ENCODE measurements at places on chromosomes 3 and 15. TPM values are rescaled to one million over a fixed set of nuclear protein-coding genes. Genes with fewer than 3 reads are reported as not detected.

The HIGD2B gene
- total RNA-seq, result 0.21 TPM

The PP2D1 gene
- total RNA-seq, result not detected

The ENTPD3 gene
- total RNA-seq, result not detected

The C3orf20 gene
- total RNA-seq, result not detected

The CDC25A gene
- total RNA-seq, result 12.8 TPM

GRCh38 chr15:83604549-83604948 is 49.4 kb upstream of the ADAMTSL3 start:
- no peaks in the 10 kb centered on the region for H3K36me3 ChIP-seq
- H3K4me1 ChIP-seq, result no peaks in the 10 kb centered on the region
- H3K4me3 ChIP-seq, result no peak overlapping the region
- DNase-seq, result no peak

GRCh38 chr3:68931406-68932149 is 769 bp downstream of the TAFA4 start:
- no peak overlapping the region for H3K27ac ChIP-seq
- H3K27me3 ChIP-seq, result peaks cover 25% of the 10 kb centered on the region
- no peaks in the 10 kb centered on the region for H3K4me1 ChIP-seq
- no peaks in the 10 kb centered on the region for H3K36me3 ChIP-seq
- DNase-seq, result no peak

DNA sequence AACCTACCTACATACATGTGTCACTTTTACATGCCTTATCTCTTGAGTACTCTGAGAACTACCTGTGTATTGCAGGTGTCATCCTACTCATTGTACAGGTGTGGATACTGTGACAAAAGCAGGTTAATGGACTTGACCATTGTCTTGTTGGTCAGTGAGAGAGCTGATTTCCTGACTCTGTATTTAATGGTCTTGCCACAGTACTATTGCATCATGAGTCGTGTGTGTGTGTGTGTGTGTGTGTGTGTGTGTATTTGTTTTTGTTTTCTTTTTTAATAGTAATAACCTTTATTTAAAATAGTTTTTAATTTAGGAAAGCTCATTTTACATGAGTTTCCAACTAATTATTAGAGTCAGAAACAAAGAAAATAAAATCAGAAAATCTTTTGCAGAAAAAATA is 7.7 kb downstream of the SELENOT start:
- peaks cover 7% of the 10 kb centered on the region for H3K4me1 ChIP-seq
- H3K36me3 ChIP-seq, result no peaks in the 10 kb centered on the region
- H3K4me3 ChIP-seq, result no peak overlapping the region

DNA sequence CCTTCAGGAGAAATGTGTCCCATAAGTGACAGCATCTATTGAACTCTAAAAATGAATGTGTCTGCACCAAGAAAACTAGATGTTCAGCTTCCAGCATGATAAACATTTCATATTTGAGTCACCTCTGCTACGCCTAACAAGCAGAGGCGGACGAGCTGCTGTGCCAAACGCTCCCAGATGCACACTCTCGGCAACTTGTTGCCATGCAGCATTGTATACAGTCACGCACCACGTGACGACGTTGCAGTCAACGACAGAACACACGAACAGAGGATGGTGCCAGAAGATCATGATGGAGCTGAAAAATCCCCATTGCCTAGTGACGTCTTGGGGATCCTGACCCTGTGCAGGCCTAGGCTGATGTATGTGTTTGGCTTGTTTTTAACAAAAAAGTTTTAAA is 137.5 kb downstream of the XXYLT1 start:
- no peaks in the 10 kb centered on the region for H3K4me1 ChIP-seq
- DNase-seq, result no peak
- H3K27me3 ChIP-seq, result no peaks in the 10 kb centered on the region
- no peaks in the 10 kb centered on the region for H3K36me3 ChIP-seq
- H3K4me3 ChIP-seq, result no peak overlapping the region

DNA sequence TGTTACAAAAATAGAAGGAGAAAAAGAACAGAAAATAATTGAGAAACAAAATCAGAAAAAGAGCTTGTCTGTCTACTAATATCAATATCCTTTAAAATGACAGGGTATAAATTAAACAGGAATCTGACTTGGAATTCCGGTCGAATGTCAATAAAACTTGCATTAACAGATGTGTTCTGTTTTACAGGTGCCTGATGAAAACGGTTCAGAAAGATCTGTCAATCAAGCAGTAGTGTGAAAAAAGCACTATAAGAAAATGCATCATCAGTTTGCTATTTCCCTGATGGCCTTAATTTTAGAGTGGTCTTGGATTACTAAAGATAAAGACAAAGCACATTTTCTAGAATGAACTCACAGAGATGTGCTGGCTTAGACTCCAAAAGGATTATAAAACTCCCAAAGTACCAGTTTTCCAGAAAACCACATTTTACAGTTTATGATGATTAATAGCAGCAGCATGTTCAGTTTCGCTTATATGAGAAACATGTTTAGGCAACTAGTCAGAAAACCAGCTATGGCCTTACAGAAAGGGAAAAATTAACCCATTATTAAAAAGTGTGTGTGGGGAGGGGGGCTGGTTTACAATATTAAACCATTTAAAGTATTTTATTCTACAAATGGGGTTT is 8.2 kb upstream of the C3orf38 start:
- no peak for DNase-seq
- no peak overlapping the region for H3K4me3 ChIP-seq
- H3K27ac ChIP-seq, result no peak overlapping the region
- H3K4me1 ChIP-seq, result no peaks in the 10 kb centered on the region

DNA sequence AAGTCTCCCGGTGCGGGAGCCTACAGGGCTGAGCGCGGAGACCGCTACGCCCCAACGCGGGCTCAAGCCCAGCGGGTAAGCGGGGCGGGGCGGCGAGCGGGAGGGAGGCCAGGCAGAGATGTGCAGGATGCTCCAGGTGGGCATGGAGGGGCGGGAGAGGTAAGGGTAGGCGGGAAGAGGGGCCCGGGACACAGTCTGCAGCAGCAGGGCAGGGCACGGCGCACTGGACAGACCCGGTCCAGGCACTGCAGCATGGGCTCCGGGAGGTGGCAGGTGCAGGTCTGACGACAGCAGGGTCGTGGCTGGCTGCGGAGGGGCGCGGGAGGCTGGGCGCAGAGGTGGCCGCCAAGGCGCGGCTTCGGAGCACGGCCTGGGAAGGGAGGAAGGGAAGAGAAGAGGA is 102.8 kb downstream of the GABRB3 start:
- no peak for DNase-seq
- H3K27me3 ChIP-seq, result no peaks in the 10 kb centered on the region
- H3K27ac ChIP-seq, result no peak overlapping the region
- no peak overlapping the region for H3K4me3 ChIP-seq

DNA sequence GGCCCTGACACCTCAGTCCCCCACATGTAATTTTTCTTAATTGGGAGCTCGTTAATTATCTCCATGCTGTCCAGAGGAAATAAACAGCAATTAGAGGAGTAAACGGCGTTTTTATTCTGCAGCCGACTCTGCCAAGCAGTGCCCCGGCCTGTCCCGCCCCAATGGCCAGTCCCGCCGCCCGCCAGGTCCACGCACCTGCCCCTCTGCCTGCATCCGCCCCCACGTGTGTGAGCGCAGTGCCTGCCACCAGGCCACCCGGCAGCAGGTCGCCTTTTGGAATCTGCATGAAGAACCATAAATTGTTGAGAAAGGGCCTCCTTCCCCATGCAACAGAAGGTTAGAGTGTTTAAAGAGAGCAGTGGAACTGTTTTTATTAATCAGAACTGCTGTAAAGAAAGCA is 87.5 kb upstream of the LINGO1 start:
- H3K36me3 ChIP-seq, result no peaks in the 10 kb centered on the region
- no peaks in the 10 kb centered on the region for H3K4me1 ChIP-seq
- no peak overlapping the region for H3K4me3 ChIP-seq

DNA sequence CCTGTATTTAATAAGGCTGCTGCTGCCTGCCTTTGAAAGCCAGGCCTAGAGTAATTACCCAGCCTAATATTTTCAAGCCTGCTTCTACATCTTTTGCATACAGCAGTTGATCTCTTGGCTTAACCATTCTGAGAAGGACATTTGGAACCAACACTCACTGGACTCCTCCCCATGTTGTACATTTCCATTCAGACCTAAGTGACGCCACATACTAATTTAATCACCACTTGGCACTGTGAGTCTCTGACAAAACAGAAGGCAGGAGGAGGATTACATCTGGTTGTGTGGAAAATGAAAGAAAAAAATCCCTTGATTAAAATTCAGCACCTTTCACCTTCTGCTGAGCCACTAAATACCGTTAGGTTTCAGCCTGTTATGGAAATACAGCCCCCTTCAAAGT is 102.2 kb upstream of the ARRDC4 start:
- no peak overlapping the region for H3K4me3 ChIP-seq
- H3K36me3 ChIP-seq, result no peaks in the 10 kb centered on the region
- no peak for DNase-seq
- no peaks in the 10 kb centered on the region for H3K27me3 ChIP-seq

GRCh38 chr3:140568131-140568530 is 109.7 kb upstream of the TRIM42 start:
- no peak overlapping the region for H3K27ac ChIP-seq
- no peaks in the 10 kb centered on the region for H3K27me3 ChIP-seq
- no peak overlapping the region for H3K4me3 ChIP-seq
- DNase-seq, result no peak

DNA sequence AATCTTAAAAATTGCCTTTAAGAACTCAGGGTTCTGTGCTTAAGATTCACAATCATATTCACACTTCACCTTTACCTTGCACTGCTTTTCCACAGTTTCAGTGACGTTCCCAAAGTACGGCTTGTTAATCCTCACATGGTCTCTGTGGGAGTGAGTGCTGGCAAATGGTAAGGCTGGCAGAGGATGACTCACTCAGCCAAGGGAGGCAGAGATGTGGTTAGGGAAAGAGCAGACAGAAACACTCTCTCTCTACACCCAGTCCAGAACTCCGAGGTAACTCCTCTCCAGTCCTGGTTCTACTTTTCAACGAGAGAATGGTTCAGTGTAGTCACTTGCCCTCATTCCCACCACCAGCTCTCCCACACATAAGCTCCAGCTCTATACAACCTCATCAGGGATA is 33.1 kb downstream of the RASGRP1 start:
- H3K36me3 ChIP-seq, result no peaks in the 10 kb centered on the region
- H3K4me3 ChIP-seq, result no peak overlapping the region
- no peaks in the 10 kb centered on the region for H3K4me1 ChIP-seq
- no peak for DNase-seq
- H3K27ac ChIP-seq, result no peak overlapping the region

- DNase-seq, result no peak
- no peaks in the 10 kb centered on the region for H3K36me3 ChIP-seq
- H3K27ac ChIP-seq, result no peak overlapping the region
- H3K4me3 ChIP-seq, result no peak overlapping the region
These were observed 9.0 kb downstream of the GASK1A start for GRCh38 chr3:42988097-42988496.

- H3K27me3 ChIP-seq, result no peaks in the 10 kb centered on the region
- H3K36me3 ChIP-seq, result no peaks in the 10 kb centered on the region
- H3K27ac ChIP-seq, result no peak overlapping the region
These were observed 190.5 kb upstream of the NECTIN3 start for GRCh38 chr3:110881069-110881468.

GRCh38 chr15:52805351-52806283 is 15.5 kb upstream of the ONECUT1 start:
- no peak overlapping the region for H3K27ac ChIP-seq
- H3K36me3 ChIP-seq, result no peaks in the 10 kb centered on the region
- no peak overlapping the region for H3K4me3 ChIP-seq
- H3K4me1 ChIP-seq, result peaks cover 3% of the 10 kb centered on the region
- no peak for DNase-seq

DNA sequence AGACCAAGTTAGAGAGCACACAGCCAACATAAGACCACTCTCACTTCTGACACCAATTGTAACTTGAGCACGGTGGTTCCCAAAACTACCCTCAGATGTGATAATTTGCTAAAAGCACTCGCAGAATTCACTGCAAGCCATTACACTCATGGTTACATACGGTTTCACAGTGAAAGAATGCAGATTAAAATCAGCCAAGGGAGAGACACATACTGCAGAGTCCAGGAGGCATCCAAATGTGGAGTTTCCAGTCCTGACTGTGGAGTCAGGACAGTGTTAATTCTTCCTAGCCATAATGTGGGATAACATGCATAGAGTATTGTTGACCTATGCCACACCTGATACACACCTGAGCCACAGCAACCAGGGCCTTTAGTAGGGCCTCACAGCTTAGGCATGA is 956.4 kb downstream of the NTRK3 start:
- DNase-seq, result no peak
- H3K27me3 ChIP-seq, result no peaks in the 10 kb centered on the region
- no peak overlapping the region for H3K27ac ChIP-seq
- no peaks in the 10 kb centered on the region for H3K4me1 ChIP-seq

DNA sequence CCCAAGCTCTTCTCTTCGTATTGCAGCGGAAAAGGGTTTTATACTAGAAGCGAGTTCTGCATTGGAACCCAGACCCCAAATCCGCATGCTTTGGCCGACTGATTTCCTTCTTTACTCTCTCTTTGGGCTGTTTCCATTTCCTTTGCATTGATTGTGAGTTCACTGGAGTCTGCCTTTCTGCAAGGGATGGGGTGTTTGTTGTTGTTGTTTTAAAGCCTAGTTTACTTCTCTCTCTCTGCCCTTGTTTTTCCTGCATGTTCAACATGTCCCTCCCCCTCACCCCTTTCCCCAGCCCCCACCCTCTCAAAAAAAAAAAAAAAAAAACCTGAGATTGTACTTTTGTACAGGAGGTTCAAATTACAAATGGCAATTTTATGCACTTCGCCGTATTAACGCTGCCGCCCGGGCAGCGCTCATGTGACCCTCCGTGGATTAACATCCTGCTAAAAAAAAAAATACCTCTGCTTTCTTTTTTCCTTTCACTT is 2.2 kb downstream of the NR2F2 start:
- H3K4me3 ChIP-seq, result peak overlapping the region; percentile 97
- peaks cover 11% of the 10 kb centered on the region for H3K36me3 ChIP-seq
- H3K27me3 ChIP-seq, result no peaks in the 10 kb centered on the region
- peak overlapping the region; percentile 98 for H3K27ac ChIP-seq
- no peak for DNase-seq
- peaks cover 39% of the 10 kb centered on the region for H3K4me1 ChIP-seq

- H3K4me3 ChIP-seq, result no peak overlapping the region
- no peak overlapping the region for H3K27ac ChIP-seq
- no peak for DNase-seq
- H3K36me3 ChIP-seq, result no peaks in the 10 kb centered on the region
- no peaks in the 10 kb centered on the region for H3K4me1 ChIP-seq
These were observed 130.9 kb upstream of the RASGRP1 start for GRCh38 chr15:38695249-38696108.

- no peaks in the 10 kb centered on the region for H3K36me3 ChIP-seq
- no peaks in the 10 kb centered on the region for H3K27me3 ChIP-seq
- no peak for DNase-seq
- no peak overlapping the region for H3K27ac ChIP-seq
These were observed 3.0 kb downstream of the ZSCAN2 start for GRCh38 chr15:84603630-84604379.

GRCh38 chr3:59180006-59180405 is 130.2 kb upstream of the CFAP20DC start:
- no peaks in the 10 kb centered on the region for H3K4me1 ChIP-seq
- H3K27me3 ChIP-seq, result no peaks in the 10 kb centered on the region
- no peak overlapping the region for H3K4me3 ChIP-seq

DNA sequence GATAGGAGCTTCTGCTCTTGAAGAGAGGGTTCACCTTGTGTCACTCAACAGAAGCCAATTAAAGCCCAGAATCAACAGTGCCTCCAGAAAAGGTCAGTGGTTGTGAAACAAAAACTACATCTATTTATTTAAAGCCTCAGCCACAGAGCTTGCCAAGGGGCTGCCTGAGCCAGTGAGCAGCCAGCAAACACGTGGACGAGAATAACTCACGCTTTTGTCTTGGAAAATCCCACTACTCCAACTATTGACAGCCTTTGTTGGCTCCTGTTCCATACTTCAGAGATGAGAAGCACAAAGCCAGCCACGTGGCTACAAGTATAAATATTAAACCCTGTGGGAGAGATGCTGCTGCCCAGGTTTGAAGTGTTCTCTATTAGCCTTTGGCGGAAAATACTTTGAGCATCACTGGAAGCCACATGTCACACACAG is 10.3 kb downstream of the GPR156 start:
- H3K27ac ChIP-seq, result no peak overlapping the region
- no peaks in the 10 kb centered on the region for H3K36me3 ChIP-seq
- DNase-seq, result no peak
